Globus pallidus (tissue), 1 donor: ENCODE measurements at places on chromosomes 1 and 21.

- no peak for DNase-seq
These were observed 256.2 kb downstream of the DISC1 start for GRCh38 chr1:231882790-231883189.

- DNase-seq = no peak
These were observed 47.0 kb downstream of the KIF26B start for GRCh38 chr1:245201827-245202226.

DNA sequence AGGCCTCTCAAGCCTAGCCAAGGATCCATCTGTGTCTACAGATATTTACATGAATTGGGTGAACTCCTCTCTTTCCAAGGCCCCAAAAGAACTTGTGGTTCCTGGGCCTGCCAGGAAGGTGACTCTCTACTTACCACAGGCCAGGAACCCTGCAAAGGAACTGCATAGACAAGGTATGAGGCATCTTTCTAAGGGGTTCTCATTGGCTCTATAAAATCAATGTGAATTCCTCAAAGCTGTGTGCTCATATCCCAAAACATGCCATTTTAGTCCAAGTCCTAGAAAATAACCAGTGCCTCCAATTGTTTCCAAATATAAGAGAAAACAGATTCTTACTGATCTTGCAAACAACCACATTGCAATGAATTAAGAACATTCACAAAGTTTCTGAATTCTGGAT lies 39.9 kb upstream of the RGL1 start:
- DNase-seq = no peak

DNA sequence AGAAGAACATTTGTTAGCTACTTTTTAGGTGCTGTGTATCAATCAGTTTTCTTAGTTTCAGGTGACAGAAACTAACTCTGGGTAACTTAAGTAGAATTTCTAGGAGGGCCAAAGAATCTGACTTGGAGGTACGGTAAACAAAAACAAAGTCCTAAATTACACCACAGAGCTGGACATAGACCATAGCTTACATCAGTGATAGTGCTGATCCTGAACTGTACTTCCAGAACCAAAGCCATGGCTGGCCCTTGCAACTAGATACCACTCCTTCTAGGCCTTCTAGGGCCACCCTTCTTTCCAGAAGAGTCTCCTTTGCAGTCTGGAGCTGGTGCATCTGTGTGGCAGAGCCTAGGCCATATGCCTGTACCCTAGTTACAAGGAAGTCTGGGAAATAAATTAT lies 94.5 kb downstream of the OLFML2B start:
- DNase-seq = no peak

DNA sequence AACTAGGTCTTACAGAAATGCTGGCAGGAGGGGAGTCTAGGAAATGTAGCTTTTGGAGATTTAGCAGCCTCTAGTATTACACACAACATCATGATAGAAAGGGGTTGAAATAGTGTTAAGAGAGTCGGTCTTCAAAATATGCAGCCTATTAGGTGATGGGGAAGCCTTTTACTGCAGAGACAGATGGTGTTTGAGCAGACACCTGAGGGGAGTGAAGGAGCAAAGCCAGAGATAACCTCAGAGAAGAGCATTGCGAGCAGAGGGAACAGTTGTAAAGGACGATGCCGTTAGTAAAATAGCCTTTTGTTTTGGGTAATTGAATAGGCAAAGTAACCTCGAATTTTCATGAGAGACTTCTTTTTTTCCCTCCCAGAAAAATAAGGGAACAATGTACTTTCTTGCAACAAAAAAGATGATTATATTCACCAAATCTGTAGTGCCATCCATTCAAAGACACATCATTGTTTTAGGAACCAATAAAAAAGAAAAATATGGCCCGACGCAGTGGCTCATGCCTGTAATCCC lies 66.3 kb upstream of the KIF1B start:
- DNase-seq = peak; percentile 80
